ENCODE measurements at places on chromosomes 7 and 10.

GRCh38 chr7:106128836-106129235, 16.7 kb upstream of the SYPL1 start:
- DNase-seq, result no peak

DNA sequence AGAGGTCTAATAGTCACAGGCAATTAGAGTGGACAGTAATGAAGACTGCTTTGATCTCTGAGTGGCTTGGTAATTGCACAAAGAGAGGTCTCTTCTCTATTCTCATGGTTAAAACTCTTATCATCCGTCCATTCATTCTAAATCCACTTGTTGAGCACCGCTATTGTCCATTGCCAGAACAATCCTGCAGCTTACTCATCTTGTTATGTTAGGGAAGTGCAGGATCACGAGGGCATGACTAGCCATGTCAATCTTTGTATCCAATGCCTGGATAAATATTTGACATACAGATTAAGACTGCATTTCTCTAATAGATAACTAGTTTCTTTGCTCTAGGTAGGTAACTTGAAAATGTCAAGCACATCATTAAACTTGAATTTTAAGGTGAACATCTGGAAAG, 14.9 kb downstream of the SFTPD start:
- no peak for DNase-seq

DNA sequence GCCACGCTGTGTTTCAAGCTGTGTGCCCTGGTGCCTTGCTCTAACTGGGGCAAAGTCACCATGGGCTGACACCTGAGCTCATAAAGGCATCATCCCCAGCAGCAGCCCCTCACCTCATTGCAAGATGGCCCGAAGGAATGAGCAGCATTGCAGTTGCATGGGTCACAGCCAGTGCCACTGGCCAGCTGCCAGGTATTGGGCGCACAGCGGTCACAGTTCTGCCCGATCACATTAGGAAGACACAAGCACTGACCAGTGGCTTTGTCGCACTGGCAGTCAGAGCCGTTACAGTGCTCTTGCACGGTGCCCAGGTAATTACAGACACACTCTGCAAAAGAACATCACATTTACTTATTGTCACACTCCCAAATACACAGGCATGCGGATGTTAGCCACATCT, 51.1 kb downstream of the LAMB1 start:
- no peak for DNase-seq

GRCh38 chr10:107025676-107026075, 138.8 kb downstream of the SORCS1 start:
- DNase-seq, result no peak

DNA sequence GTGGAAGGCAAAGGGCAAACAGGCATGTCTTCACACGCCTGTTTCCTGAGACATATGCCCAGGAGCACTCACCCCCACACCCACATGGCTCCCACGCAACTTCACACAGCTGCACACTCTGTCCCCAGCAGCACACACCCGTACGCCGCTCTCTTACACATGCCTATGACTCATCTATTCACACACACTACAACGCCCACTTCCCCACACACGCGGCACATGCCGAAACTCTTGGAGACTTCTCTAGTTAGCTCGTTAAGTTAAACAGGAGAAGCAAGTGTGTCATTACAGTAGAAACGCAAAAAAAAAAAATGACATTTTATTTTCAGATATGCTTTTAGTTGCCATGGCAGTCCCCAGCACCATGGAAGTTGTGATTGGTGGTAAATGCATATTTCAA, 6.7 kb downstream of the CALN1 start:
- DNase-seq, result no peak

DNA sequence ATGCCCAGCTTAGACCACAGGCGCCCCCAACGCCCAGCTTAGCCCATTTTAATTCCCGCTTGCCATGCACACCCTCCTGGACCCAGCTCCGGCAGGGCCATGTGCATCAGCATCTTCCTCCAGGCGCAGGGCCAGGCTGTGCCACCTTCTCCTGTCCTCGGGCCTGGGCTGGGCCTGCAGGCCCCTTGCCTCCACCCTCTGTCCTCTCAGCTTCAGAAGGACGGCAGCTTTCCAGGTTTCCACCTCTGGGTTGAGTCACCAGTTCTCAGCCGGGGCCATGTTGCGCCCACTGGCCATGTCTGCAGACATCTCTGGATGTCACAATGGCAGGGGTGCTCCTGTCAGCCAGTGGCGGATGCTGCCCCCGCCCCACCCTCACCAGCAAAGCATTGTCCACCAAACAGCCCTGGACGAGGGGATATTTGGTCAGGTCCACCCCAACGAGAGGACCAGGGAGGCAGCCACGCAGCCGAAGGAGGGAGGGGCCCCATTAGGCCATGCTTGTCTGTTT, 59.1 kb upstream of the NKX6-2 start:
- no peak for DNase-seq

- no peak for DNase-seq
Observed at GRCh38 chr7:155211761-155212160, 85.9 kb upstream of the INSIG1 start.

DNA sequence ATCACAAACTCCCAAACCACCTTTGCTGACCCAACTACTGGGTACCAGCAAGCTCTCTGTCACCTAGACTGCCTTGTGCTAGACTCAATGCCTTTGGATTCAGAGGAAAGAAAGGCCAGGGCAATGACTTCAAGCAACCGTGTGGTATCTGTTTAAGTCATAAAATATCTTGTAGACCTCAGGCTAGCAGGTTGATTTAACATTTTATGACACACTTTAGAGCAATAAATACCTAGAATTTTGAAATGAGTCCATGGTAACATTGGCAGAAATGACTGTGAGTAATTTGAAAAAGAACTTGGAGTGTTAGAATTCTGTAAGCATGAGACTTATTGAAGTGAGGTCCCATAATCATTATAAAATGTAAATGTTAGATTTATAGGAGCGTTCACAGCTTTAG, 87.2 kb downstream of the TWIST1 start:
- DNase-seq, result no peak

DNA sequence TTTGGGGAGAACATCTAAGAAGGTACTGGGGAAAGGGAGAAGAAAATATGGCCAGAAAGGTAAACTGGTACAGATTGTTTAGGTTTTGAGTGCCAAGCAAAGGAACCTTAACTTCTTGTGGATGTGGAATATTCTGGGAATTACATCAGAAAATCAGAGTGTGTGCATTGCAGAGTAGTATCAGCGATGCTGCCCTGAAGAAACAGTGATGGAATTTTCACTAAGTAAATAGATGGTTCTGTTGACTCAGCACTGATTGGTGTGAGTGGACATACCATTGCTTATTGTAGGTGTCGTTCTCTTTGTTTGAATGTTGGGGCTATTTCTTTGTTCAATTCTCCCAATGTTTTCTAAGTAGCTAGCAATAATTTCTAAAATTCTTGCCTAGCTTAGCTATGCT, 24.4 kb upstream of the AKR1B1 start:
- no peak for DNase-seq

GRCh38 chr7:7883394-7883793, 85.2 kb upstream of the GLCCI1 start:
- no peak for DNase-seq

- no peak for DNase-seq
Observed at GRCh38 chr7:96224685-96225084, 97.2 kb downstream of the SLC25A13 start.

GRCh38 chr10:78973901-78974616, 94.7 kb upstream of the ZMIZ1 start:
- DNase-seq, result peak; percentile 59

DNA sequence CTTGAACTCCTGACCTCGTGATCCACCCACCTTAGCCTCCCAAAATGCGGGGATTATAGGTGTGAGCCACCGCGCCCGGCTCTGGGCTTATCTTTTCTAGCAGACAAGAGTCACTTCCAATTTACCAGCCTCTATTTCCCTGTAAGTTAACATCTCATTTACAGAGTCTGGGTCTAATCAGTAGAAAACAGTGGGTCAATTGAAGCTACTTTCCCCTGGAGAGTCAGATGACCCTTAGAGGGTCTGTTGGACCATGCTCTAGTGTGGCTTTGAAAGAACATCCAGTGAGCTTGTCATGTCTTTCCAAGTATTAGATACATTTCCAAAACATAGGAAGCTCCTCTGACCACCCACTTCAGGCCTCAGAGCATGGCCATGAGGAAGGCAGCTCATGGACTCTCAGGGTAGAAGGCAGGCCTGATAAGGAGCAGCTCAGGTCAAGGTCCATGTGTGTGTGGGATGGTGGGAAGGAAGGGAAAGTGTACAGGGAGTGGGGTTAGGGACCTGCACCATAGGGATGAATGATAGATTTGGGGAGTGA, 27.6 kb upstream of the RBM20 start:
- no peak for DNase-seq

- DNase-seq, result no peak
Observed at GRCh38 chr7:128821724-128822123, 8.5 kb upstream of the FLNC start.

DNA sequence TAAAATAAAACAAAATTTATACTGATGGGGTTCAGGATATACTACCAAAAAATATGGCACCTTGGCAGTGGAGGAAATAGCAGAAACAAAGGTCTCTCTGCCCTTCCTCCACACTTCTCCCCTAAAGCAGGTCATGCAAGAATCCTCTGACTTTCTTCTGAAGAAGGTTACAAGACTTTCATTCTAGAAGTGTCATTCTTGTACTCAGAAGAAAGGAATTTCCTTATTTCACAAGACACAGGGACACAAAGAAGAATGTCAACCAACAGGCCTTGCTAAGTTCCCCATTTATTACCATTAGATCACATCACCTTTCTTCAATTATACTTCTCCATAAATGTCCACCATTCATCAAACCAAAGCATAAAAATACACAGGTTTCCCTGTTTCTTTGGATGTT, 470.2 kb downstream of the PAXIP1 start:
- DNase-seq, result no peak

DNA sequence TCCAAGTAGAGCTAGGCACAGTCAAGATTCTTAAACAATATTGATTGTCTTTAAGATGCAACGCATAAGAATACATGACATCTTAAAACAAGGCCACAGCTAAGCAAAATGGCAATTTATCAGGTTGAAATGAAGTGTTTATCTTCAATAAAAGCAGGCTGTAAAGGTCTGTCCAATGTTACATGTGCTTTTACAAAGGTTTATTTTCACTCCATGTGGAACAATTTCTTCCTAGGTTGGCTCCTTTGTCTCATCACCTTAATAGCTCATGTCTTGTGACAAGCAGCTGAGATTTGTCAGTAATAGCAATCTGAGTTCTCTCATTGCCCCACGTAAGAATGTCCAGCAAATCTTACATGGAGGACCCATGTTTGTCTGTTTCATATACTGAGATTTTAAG, 437.6 kb downstream of the GPAM start:
- DNase-seq, result no peak

DNA sequence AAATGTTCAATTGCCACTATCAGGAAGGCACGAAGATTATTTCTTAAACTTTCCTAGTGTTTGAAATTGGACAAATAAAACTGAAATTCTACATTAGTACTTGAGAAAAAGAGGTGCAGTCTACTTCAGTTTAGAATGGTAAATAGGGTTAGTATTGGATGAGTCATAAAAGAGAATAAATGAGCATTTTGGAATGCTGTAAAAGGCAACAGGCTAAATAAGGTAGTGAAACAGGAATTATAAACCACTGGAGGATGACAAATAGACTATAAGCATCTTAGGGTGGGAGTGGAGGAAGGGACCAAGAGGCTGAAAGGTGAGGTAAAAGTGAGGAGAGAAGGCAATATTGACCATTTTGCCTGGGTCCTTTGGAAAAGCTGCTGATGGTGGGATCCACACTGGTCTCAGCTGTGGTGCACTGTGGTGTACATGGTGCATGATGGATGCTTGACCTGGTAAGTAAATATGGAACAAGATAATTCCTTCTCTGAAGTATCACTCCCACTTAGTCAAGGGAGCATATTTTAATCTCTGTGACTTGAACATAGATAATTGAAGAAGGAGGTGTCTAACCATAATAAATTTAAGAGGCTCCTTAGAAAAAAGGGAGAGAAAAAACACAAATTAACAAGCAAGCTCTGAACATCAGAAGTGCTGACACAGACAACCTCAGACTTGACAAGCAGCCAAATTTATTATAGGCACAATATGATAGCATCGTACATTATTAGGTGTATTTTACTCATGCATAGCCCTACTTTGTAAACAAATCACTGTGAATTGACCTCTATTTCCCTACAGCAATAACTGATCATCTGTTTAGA, 76.4 kb upstream of the SCIN start:
- no peak for DNase-seq

GRCh38 chr10:52805414-52806285, 33.1 kb upstream of the MBL2 start:
- no peak for DNase-seq

- no peak for DNase-seq
Observed at GRCh38 chr7:38138171-38138570, 39.9 kb upstream of the STARD3NL start.

- no peak for DNase-seq
Observed at GRCh38 chr10:97321032-97321803, 2.1 kb downstream of the FRAT1 start.

- no peak for DNase-seq
Observed at GRCh38 chr7:73635428-73636200, 11.3 kb upstream of the MLXIPL start.

GRCh38 chr10:15605740-15606369, 113.9 kb downstream of the ITGA8 start:
- DNase-seq, result no peak

DNA sequence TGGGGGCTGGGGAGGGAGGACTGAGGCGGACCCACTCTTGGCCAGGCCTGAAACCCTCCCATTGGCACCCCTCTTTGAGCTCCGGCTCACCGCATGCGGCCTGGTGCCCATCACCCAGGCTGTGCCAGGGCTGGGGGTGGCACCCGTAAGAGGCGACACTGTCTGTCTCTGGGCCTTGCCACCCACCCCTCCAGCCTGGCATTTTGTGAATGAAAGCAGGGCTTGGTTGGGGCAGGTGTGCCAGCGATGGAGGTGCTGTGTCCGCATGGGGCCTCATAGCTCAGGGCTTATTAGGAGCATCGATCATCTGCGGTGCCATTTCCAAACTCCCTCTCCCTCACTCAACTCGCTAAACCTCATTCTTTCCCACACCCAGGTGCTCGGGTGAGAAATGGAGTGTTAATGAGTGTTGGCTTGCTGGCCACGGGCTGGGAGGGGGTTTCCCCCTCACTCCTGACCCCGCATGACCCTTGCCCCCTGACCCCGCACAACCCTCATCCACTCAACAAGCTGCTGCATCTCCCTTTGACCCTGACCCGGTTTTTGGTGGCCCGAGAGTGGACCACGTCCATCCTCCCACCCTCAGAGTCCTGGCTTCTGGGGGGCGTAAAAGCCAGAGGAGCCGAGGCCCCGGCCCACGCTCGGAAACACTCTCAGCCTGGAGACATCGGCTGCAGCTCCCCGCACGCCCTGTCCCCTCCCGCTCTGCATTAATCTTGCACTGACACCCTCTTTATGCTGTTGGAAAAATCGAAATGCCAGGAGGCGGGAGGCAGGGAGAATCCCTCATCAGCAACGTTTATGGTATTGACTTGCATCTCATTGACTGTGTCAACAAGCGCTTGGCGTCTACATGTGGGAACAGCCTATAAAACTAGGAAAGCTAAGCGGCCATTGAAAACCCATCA, 161.2 kb downstream of the DNAJB6 start:
- DNase-seq, result no peak

Data from amniotic stem cell (primary cell).